Suppressor macrophage treated with lipopolysaccharide for 4 hours (primary cell): ENCODE measurements at places on chromosomes 4 and X.
A peak's percentile ranks its signal among the peaks of the same experiment; 100 is the strongest.

DNA sequence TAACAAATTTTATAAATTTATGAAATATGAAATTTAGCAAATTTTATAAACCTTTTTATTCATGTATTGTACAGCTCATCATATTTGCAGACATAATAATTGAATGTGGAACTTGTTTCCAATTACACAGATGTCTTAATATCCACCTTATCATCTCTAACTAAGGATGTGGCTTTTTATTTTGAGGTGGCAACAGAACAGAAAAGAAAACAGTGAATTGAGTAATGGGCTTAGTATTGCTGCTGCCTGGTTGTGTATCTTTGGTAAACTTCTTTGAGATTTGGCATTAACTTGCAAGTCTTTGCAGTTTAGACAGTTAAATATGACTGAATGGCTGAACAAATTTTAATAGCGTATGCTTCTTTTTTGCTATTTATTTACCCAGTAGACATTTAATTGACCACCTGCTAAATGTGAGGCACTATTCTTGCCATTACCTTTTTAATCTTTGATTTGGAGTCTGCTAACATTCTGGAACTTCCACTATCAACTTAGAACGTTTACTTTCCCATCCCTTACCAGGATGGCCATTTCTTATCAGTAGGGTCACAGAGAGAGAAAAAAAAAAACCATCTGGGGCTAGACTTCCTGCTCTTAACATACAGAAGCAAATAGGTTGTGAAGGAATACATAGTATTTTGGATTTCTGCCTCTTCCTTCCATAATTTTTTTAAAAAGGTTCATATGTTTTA, 44.8 kb downstream of the CLCN3 start:
- no peak for DNase-seq

DNA sequence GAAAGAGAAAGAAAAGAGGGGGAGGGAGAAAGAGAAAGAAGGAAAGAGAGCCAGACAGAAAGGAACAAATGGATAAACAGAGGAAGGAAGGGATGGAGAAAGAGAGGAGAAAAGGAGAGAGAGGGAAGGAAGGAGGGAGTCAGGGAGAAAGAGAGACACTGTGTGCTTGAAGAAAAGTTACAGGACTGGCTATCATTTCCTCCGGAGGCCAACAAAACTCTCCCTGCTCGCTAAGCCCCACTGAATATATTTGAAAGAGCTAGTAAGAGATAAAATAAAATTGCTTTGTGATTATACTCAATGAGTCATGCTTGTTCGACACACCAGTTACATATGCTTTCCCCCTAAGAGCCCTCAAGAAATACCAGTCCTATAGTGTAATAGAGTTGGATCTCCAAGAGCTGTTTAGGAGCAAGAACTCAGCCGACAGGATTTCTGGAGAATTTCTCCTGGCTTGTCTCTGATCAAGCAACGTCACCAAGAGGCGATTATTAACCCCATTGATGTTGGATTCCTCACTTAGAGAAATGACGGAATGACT, 102.2 kb downstream of the MXRA5 start:
- no peak for DNase-seq

DNA sequence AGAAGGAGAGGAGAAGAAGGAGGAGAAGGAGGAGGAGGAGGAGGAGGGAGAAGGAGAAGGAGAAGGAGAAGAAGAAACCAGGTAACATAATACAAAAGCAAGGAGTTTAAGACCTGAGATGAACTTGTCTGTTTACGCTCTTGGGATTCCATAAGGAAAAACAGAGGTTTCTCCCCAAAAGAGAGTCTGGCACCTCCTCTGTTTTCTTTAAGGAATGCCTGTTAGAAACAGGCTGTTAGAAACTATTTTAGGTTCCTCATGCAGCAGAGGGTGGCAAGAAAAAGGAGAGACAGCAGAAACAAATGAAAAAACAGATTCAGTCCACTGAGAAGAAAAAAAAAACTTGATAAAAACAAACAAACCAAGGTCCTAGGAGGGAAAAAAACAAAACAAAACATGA, 10.3 kb upstream of the FHDC1 start:
- DNase-seq: no peak

DNA sequence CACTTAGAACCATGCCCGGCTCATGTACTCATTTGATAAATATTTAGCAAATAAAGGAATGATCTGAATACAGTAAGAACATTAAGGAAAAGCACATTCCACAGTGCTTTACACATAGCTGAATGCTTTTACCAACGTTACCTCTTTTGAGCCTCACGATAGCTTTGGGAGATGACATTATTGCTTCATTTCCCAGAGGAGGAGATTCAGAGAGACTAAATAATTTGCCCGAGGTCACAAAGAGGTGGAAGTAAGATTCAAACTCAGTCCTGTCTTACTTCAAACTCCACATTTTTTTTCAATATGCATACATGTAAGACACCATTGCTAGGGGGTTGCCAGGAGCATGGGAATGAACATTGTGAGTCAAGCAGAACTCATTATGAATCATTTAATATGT, 538.5 kb downstream of the BCOR start:
- no peak for DNase-seq

DNA sequence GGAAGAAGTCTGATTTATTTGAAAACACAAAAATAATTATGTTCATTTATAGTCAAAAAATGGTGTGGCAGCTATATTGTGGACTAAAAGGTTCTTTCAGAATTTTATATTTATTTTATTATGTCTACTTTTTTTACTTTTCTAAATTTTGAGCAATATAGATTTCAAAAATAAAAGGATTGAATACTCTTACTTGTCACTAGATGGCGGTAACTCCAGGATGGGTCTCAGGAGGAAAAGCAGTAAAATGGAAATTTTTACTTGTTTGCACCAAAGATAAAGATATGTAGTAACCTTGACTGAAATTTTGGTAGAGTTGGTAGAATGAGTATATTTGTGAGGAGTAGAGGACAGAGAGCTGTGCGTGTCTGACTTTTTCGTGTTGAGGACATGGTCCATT, 14.5 kb upstream of the DACH2 start:
- peak; percentile 2 for DNase-seq

DNA sequence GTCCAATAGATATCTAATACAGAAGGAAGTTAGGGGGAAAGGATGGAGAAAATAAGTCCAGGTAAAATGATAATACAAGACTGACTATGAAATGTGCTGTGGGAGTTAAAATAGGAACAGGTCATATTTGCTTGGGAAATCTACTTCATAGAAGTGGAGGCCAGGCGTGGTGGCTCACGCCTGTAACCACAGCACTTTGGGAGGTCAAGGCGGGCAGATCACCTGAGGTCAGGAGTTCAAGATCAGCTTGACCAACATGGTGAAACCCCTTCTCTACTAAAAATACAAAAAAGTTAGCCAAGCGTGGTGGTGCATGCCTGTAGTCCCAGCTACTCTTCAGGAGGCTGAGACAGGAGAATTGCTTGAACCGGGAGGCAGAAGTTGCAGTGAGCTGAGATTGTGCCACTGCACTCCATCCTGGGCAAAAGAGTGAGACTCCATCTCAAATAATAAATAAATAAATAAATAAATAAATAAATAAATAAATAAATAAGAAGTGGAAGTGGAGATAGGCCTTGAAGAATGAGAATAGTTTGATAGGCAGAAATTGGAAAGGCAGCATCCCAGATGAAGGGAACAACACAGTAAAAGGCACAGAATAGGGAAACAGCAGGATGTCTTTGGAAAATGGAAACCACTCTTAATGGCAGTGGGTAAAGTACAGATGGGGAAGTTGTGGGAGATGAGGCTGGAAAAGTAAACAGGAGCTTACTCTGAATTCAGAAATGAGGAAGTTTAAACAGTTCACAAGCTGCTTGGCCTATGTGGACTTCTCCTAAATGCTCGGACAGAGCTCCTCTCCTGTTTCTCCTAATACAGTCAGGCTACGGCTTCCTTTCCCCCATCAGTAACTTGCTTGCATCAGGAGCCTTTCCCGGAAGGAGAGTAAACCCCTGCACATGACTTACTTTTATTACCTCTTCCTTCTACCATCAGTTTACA, 15.1 kb upstream of the GK start:
- DNase-seq: peak; percentile 84

GRCh38 chrX:44189116-44189515, 154.4 kb downstream of the EFHC2 start:
- DNase-seq: peak; percentile 28

DNA sequence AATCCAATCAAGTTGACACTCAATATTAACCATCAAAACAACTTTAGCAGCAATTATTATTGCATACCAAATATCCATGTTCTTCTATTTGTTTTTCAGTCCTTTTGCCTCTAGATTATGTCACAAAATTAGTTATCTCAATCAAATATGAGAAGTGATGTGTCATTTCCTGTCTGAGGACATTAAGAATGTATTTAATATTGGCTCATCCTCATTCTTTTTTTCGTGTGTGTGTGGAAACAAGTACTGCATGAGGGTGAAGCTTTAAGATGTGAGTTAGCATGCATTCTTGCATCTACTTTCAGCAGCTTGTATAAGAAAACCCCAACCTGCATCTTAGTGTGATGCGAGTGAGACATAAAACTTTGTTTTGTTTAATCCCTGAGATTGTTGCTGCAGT, 301.4 kb downstream of the GRIA2 start:
- no peak for DNase-seq

- DNase-seq: no peak
Observed at GRCh38 chr4:11628093-11628725, 199.5 kb upstream of the HS3ST1 start.

GRCh38 chrX:23952984-23953907, 45.4 kb downstream of the CXorf58 start:
- DNase-seq: peak; percentile 61

GRCh38 chr4:153780221-153780620, 8.7 kb downstream of the SFRP2 start:
- DNase-seq: no peak

DNA sequence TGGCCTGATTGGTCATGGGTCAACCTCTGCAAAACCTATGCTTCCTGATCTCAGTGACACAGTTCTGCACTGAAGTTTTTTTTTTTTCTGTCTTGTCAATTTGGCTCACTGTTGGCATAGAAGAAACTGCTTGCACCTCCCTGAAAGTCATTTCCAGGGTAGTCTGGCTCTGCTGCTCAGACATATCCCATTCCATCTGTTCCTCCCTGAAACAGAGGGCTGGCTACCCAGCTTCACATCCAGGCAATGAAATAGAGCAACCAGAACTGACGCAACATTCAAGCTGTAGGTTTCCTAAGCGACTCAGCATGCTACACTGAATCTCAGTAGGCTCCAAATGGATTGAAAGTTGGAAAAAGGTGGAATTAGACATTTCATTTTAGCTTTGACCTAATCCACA, 176.8 kb upstream of the MBNL3 start:
- no peak for DNase-seq

GRCh38 chr4:95877636-95878035, 37.7 kb downstream of the PDHA2 start:
- DNase-seq: no peak

GRCh38 chr4:166017804-166018203, 144.8 kb downstream of the TLL1 start:
- DNase-seq: no peak

GRCh38 chr4:152195888-152196287, 340.0 kb downstream of the FBXW7 start:
- no peak for DNase-seq

GRCh38 chrX:42075032-42075431, 151.7 kb upstream of the CASK start:
- DNase-seq: no peak

- no peak for DNase-seq
Observed at GRCh38 chrX:110421500-110422455, 63.1 kb downstream of the RTL9 start.

DNA sequence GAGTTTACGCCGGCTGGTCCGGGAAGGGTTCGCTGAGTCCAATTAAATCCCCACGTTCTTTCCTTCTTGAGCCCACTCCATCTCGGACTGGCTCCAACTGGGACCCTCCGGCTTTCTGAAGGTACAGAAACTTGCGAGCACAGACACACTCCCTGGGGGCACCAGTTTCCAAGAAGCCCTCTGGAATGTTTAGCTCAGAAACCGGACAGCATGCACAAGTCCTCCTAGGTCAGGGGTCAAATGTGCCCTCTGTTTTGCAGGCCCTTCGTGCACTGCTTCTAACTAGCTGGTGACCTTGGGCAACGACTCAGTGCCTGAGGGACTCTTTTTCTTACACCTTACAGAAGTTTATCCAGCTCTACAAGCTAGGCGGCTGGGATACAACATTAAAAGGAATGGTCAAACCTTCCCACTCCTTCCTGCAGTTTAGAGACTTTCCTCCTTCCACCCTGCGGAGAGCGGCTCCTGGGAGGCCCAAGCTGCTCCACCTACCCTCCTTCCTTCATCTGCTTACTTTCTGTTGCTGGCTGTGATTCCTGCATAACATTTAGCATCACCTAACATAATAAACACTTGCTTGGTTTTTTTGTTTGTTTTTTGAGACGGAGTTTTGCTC, 275.5 kb downstream of the BCOR start:
- DNase-seq: no peak

GRCh38 chr4:90842960-90843359, 715.8 kb downstream of the CCSER1 start:
- no peak for DNase-seq

DNA sequence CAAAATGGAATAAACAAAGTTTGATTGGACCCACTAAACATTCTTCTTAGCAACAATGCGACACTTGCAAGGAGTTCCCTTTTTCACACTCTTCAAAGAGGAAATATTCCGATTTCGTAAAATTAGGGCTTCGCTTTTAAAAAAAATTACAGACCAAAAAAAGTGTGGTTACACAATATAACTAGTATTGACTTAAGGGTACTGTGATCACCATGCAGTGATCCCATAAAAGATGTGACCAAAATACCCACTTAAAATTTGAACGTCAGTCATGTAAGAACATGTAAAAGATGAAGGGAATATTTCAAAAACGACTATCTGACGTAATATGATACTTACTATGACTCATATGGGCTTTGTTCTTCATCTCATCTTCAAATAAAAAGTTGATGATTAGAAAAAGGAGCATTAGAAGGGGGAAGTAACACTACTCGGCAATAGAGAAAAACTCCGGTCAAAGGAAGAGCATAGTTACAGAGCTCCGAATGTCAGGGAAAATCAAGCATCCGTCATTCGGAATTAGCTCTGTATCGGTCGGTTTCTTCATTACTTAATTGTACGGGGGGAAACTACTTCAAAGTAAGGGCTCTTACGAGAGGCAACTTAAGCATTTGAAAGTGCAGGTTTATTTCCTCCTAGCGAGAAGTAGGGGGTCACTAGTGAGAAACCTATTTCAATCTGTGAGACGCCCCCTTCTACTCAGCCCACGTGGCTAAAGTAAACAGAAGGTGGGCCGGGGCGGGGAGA, 1.3 kb upstream of the TET2 start:
- DNase-seq: peak; percentile 93
